Esophagus mucosa (tissue), 1 donor: ENCODE measurements at places on chromosomes 5 and 9. TPM values are rescaled to one million over a fixed set of nuclear protein-coding genes. Genes with fewer than 3 reads are reported as not detected.

DNA sequence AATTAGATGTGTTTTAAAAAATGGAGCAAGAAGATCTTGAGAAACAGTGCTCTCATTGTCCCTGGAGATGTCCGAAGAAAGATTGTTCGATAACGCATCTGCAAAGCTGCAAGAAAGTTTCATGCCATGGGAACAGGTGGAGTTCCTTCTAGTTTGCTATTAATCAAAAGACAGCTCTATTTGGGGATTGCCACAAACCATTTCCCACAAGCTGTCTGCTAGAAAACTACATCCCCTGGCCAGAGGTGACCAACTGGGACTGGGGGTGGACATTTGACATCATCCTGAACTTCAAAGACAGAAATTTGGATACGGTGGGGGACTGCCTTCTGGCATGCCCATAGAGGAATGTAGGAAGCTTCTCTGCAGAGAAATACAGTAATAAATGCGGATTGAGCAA lies 50.8 kb upstream of the OSMR start:
- ATAC-seq = no peak

DNA sequence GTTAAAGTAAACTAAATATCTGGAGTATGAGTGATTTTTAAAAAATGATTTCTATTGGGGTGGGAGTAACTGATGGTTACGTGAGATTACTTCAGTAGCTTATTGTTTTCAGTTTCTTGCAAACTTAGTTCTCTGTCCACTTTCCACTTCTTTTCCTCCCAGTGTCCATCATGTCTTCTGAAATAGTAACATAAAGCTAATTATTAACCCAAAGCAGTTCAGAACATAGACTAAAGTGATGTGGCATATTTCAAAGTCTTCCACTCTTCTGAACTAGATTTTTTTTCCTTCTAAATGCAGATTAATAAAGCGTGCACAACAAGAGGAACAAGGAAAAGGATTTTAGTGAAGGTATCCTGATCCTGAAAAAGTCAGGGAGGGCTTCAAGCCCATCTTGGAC lies 114.1 kb downstream of the MAN2A1 start:
- no peak for ATAC-seq

F2R gene
- 2.3 TPM for total RNA-seq

GFI1B gene
- not detected for total RNA-seq

- ATAC-seq = no peak
Observed at GRCh38 chr5:129246088-129246487, 151.5 kb downstream of the ISOC1 start.
